ENCODE measurements at places on chromosomes 16 and 17. TPM values are rescaled to one million over a fixed set of nuclear protein-coding genes. Genes with fewer than 3 reads are reported as not detected.

DNA sequence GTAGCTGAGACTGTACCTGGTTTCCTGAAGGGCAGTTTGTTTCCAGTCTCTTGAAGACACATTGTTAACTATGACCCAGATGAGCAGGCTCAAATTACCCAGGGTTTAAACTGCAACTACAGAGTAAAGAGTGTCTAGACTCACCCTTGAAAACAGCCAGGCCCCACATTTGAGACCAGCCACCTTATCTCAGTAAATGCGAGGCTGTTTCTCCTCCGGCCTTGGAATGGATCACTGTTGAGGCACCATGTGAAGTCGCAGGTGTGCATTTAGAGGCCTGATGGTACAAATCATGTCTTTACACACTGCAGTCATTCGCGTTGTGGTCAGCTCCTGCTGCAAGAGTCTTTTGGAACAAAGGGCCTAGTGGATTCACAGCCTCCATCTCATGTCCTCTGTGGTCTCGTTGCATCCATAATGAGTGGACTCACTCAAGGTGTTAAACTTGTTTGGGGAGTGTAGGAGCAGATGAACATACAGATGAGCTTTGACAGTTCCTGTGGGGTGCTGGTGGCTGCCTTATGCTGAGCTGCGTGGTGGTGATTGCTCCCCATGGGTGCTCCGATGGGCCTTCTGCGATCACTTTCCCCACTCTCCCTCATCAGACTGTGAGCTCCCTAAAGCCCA lies 18.5 kb upstream of the N4BP1 start:
- no peak for DNase-seq

Gene SENP3
- 56.2 TPM for total RNA-seq

DNA sequence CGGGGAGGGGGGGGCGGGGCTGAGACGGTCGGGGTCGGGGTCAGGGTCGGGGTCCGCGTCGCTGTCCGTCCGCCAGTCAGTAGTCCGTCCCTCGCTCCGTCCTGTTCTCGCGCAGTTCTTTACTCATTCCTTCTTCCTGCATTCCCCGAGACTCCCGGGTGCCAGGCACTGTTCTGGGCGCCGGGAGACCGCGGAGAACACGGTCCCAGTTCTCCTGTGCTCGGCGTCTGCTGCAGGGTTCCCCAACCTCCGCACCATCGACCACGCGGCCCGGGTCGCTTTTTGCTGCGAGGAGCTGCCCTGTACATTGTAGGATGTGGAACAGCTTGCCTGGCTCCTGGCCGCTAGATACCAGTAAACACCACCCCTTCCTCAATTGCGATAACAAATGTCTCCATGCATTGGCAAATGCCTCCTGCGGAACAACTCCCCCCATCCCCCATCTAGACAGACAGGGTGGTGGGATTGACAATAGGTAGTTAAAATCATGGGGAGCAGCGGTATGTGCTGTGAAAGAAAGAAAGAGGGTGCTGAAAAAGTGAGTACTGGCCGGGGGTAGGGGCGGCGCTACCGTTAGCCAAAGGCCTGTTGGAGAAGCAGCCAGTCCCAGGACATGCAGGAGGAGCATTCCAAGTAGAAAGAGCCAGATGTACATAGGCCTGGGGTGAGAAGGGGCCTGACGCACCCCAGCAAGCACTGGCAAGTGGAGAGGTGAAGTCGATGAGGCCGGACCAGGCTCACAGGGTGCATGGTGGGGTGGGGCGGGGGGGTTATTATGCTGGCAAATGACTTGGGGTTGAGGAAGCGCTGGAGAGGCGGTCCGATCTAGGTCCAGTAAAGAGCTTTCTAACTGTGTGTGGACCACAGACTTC lies 631 bp downstream of the TRAF7 start:
- no peak for DNase-seq

Gene SLC7A6OS
- total RNA-seq: 25.8 TPM

Gene CDH11
- not detected for total RNA-seq

GRCh38 chr17:79269620-79270019 lies 195.0 kb downstream of the ENGASE start:
- DNase-seq: no peak

Gene MMP28
- not detected for total RNA-seq

DNA sequence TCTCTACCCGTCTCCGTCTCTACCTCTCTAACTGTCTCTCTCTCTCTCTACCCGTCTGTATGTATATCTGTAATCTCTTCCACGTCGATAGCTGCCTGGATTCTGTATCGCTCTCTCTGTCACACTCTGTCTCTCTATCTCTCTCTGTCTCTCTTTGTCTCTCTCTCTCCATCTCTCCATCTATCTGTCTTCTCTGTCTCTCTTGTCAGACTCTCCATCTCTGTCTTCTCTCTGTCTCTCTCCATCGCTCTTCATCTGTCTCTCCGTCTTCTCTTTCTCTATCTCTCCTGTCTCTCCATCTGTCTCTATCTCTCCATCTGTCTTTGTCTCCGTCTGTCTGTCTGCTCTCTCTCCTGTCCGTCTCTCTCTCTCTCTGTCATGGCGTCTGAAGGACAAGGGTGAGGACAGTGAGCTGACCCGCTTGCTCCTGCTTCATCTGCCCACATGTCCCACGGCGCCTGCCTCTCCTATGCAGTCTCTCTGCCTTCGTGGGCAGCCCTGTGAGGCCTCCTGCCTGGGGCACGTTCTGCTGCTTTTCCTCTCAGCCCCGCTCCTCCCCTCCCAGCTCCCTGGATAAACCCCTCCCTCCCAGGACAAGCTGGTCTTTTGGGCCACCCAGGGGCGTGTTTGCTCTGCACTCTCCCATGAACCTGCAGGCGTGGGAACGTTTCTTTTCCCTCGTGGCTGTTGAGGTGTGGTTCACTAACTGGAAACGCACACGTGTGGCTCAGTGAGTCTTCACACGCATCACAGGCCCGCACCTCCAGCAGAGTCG lies 18.9 kb downstream of the ACSF3 start:
- DNase-seq: no peak

GRCh38 chr17:36755586-36755985 lies 154.2 kb downstream of the MRM1 start:
- no peak for DNase-seq

DNA sequence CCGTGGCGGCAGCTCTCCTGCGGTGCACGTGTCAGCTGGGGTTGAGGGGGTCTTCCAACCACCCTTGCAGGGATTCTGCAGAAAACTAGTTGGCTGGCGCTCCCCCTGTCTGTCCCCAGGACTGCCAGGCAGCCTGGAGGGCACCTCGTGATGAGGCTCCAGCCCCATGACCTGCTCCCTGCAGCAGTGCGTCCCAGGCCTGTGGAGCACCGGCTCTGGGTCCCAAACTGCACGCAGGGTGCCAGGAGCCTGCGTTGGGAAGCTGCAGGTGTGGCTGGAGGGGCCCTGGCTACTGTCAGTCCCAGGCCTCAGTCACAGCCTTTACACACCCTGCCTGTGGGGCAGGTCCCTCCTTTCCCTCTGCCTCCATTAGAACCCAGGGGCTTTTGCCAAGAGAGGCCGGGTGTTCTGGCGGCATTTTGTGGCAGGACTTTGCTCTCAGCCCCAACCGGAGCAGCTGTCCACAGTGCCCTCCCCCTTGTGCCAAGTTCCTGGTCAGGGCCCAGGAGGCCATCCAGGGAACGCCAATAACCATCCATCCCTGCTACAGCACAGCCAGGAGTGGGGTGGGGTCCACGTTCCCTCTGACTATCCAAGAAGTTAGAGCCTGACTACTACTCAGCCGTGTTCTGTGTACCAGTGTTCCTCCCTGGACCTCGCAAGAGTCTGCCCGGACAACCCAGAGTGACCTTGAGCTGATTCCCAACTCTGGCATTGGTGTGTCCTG lies 9.2 kb downstream of the CHMP6 start:
- no peak for DNase-seq

Gene MC1R
- 13.0 TPM for total RNA-seq

DNA sequence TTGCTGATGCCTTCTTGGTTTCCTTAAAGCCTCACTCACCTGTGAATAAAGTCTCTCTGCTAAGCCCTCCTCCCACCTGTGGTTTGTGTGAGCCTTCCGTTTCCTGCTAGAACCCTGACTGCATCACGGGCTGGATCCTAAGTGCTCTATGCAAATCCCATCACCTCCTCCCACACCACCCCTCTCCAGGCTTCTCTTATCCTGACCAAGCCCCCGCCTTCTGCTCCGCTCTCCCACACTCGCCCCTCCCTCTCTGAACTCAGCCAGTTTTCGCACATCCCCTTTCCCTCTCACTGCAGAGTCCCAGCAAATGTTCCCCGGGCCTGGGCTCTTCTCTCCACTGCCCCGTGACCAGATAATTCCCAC lies 51.8 kb downstream of the PIMREG start:
- DNase-seq: no peak

- no peak for DNase-seq
These were observed 68.6 kb downstream of the HAPSTR1 start for GRCh38 chr16:9159839-9160550.

Measured in natural killer cell treated with Interleukin-12 subunit alpha and Interleukin-12 subunit beta and Interleukin-15 and Interleukin-18, amount 100 ng/mL, for 72 hours (primary cell).